ENCODE measurements at places on chromosomes 11 and 22.

- DNase-seq, result no peak
Observed at GRCh38 chr11:36577859-36578258, 10.1 kb downstream of the RAG1 start.

DNA sequence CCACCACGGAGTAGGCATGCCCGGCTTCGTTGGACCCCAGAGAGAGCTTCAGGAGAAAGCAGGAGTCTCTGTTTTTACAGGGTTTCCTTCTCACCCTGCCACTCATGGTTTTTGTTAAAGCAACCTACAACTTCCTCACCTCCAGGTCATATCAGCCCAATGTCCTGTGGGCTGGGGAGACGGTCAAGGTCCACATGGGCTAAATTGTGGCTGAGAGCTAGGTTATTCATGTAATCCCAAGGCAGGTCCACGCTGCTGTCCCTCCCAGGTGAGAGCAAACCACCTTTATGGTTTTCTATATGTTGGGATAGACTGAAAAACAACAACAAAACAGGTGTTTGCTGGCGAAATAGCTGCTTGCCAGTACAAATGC, 19.5 kb downstream of the TSPAN32 start:
- no peak for DNase-seq

GRCh38 chr22:36301851-36302250, 48.9 kb downstream of the APOL1 start:
- DNase-seq, result no peak

DNA sequence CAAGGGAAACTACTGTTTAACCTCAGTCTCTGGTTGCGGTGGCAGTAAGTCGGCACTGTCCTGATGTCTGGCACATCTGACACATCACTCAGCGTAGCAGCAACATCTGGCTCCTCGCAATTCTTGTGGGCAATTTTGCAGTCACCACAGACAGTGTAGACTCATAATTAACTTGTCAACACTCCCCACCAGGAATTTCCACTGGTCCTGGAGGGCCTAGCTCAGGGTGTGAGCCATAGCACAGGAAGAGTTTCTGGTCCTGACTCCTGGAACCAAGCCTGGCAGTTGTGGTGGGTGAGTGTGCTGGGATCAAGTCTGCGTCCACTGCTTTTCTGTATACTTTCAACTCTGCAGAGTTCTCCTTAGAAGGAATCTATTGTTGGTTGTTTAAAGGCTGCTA, 209.7 kb downstream of the SNX19 start:
- DNase-seq, result no peak

DNA sequence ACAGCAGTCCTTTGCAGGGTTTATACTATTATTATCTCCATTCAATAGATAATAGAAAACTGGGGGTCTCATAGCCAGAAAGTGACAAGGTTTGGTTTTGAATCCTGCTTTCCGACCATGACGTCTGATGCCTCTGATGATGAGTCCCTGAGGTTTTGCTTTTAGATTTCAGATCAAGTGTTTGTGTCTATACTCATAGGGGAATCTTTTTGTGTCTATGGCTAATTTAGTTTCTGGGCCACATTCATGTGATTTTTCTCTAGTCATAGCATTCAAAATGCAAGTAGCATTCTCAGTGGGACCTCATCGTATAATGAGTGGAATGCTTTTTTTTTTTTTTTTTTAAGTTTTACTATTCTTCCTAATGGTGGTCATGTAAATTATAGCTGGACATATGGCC, 72.9 kb downstream of the TNRC6B start:
- no peak for DNase-seq

DNA sequence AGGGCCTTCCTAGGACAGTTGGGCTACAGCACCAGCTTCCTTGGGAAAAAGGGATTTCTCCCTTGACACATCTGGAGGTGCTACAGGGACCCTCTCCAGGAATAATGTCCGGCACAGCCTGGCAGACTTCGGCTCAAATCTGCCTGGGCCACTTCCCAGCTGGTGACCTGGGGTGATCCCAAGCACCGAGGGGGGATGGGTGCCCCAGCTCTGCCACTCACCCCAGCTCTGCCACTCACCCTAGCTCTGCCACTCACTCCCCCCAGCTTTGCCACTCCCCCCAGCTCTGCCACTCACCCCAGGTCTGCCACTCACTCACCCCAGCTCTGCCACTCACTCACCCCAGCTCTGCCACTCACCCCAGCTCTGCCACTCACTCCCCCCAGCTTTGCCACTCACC, 9.9 kb downstream of the OSBPL5 start:
- DNase-seq, result no peak

DNA sequence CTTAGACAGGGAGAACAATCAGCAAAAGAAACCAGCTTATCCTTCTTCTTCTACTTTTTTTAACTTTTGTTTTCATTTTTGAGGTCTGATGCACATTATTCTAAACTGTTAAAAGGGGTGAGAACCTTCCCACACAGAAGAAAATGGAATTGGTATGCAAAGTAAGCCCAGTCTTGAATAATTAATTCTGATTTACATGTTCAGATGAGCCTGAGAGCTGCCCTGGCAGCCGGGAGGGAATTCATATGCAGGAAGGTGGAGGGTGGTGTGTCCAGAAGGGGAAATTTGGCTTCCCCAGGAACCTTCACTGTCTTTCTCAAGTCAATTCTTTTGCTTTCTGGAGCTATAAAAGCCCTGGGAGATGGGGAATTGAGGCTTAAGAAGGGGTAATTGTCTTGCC, 181.0 kb downstream of the INSC start:
- no peak for DNase-seq

GRCh38 chr22:37167176-37167980, 17.7 kb upstream of the IL2RB start:
- no peak for DNase-seq

- DNase-seq, result no peak
Observed at GRCh38 chr11:33158596-33159275, 2.5 kb downstream of the CSTF3 start.

DNA sequence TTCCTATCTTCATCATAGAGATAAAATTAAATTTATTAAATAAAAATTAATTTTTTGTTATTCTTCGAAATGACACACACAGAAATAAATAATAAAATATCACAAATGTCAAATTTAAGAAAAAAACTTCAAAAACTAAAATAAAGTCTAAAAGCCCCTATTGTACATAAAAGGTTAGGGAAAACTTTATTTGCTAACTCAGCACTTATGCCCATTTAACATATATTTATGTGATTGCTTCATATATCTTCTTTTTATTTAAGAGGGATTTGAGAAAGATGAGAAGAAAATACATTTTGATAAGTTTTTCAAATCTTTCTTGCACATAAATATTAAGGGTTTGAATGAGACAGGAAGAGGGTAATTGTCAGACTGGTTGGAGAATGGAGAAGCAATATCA, 2350.4 kb upstream of the RAG2 start:
- no peak for DNase-seq

DNA sequence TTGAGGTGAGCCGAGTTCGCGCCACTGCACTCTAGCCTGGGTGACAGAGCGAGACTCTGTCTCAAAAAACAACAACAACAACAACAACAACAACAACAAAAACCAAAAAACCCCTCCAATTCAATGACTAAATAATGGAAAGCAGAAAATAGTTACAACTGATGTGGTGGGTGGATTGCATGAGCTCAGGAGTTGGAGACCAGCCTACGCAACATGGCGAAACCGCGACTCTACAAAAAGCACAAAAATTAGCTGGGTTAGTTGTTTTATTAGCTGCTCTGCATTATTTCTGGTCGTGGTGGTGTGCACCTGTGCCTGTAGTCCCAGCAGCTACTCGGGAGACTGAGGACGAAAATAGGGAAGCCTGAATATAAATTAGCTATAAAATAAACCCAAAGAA, 2.6 kb upstream of the PATL1 start:
- DNase-seq, result peak; percentile 68

- DNase-seq, result no peak
Observed at GRCh38 chr11:129729823-129730222, 85.8 kb upstream of the TMEM45B start.

- DNase-seq, result peak; percentile 74
Observed at GRCh38 chr11:48081151-48082010, 101.0 kb downstream of the PTPRJ start.

GRCh38 chr22:48677621-48678020, 1150.1 kb downstream of the BRD1 start:
- DNase-seq, result no peak

- no peak for DNase-seq
Observed at GRCh38 chr11:116694815-116695590, 77.8 kb downstream of the BUD13 start.

DNA sequence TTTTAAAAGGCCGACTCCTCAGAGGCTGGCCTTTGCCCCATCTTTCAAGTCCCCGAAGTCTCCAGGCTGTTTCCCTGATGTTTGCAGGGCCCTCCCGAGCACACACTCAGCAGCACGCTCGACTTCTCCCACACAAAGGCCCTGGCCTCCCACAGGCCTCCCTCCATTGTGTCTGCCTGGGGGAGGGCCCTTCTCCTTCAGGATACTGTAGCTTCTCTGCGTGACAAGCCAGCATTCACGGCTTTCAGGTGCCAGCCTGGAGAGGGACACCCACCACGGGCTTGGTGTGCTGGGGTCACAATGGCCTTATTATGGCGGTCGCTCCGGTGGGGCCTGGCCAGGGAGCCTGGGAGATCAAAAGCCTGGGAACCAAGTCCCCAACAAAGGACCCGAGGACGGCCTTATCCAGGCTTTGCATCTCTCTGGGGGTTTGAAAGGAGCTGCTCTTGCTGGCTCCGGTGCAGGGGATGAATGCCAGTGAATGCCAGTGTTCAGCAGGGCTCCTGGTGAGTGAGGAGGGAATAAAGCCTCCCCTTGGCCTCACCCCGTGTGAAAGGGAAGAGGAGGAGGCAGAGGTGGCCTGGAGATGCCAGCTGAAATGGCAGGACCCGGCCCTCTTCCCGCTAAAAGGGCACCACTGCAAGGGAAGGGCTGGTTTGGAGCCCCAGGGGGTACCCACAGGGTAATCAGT, 55.0 kb downstream of the TRAF6 start:
- DNase-seq, result peak; percentile 21

- no peak for DNase-seq
Observed at GRCh38 chr11:72792437-72793021, 1.3 kb downstream of the STARD10 start.

DNA sequence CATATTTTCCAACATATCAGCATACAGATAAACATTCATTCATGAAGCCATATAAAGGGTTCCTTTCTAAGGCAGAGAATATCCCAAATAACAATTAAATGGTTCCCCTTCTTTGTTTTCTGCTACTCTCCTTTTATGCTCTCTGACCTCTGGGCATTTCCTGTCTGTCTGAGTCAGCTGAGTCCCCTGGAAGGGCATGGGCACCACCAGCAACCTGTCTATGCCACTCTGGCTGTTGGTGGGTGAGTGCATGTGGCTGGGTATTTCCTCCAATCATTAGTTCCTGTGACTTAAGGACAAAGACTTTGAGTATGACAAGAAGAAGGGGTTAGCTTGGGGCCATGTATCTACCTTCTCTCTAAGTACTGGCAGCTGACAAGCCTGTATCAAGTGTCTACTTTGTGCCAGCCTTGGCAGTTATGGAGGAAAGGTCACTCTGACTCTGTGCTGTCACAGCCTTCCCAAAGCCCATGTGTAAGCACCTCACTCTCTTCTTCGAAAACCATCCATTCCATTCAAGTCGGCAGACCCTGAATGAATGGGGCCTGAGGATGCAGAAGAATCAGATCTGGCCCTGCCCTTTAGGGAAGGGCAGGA, 86.3 kb upstream of the PHOX2A start:
- peak; percentile 13 for DNase-seq

DNA sequence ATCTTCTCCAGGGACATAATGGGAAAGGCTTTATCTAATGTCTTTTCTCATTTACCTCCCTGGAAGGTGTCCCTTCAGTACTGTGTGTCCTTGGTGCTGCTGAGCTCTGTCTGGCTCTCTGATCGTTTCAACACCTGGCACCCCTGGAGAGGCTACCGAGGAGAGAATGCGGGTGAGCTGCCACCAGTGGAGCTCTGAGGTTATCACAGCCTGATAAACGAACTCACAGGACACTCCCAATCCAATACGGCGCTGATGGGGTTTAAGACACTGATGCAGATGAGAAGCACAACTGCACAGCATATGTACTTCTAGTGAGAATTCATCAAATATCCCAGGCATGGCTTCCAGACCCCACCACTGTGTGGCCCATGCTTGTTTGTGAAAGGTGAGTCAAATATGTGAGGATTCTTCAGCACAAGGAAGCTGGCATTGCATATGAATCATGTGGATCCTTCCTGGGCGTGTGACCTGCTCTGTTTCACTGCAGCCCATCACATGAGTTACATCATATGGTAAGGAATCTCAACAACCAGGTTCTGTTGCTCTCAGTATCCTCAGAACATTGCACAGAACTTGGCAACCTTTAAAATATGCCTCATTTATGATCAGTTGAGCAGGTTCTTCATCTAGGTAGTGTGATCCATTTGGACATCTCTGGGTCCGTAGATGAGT, 34.8 kb upstream of the VWA5A start:
- DNase-seq, result peak; percentile 30

- DNase-seq, result peak; percentile 67
Observed at GRCh38 chr11:14713496-14714244, 70.1 kb downstream of the PDE3B start.

DNA sequence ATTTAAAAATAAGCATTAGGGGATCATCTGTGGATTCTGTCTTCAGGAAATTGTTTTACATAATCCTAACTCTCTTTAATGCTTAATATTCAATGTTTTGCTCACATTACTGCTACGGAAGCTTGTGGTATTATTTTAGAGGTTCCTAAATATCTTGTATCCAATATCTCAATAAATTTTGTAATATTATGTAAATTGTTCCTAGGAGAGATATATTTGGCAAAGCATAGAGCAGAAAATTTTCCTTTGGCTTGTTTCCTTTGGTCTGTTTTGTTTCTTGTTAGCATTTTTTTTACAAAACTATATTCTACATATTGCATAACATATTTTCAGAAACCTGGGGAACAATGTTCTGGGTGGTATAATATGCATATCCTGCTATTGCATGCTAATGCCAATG, 144.8 kb downstream of the GRIA4 start:
- DNase-seq, result no peak

DNA sequence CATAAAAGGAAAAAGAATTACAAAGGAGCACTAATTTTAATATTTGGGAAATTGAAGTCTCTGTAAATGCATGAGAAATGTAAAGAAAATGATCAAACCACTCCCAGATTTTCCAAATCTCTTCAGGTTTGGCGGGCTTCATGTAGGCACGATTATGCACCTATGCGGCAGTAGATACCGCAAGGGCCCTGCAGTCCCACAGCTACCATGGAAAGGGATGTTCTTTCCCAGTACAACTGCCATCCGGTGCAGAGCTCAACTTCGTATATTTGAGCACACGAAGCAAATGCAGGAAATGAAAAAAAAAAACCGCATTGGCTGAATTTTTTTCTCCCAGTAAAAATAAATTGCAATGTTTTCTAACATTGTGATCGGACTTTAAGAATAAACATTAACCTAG, 1.4 kb downstream of the SLC17A6 start:
- DNase-seq, result no peak

GRCh38 chr11:13189561-13190426, 87.8 kb upstream of the BMAL1 start:
- no peak for DNase-seq
